CD4-positive, alpha-beta T cell (primary cell): ENCODE measurements at places on chromosomes 3 and 15. TPM values are rescaled to one million over a fixed set of nuclear protein-coding genes. Genes with fewer than 3 reads are reported as not detected.

The SH2D7 gene
- total RNA-seq, result not detected

GRCh38 chr15:38826880-38827279, 262.3 kb upstream of the RASGRP1 start:
- H3K4me3 ChIP-seq, result no peak overlapping the region
- H3K36me3 ChIP-seq, result no peaks in the 10 kb centered on the region
- H3K4me1 ChIP-seq, result no peaks in the 10 kb centered on the region
- DNase-seq, result no peak
- H3K27me3 ChIP-seq, result no peaks in the 10 kb centered on the region
- no peak overlapping the region for H3K27ac ChIP-seq

The TRA2B gene
- 585 TPM for total RNA-seq

- no peaks in the 10 kb centered on the region for H3K27me3 ChIP-seq
- no peak overlapping the region for H3K4me3 ChIP-seq
- no peak overlapping the region for H3K27ac ChIP-seq
- H3K4me1 ChIP-seq, result no peaks in the 10 kb centered on the region
Measured at GRCh38 chr3:135809021-135809634, 156.4 kb upstream of the PPP2R3A start.

DNA sequence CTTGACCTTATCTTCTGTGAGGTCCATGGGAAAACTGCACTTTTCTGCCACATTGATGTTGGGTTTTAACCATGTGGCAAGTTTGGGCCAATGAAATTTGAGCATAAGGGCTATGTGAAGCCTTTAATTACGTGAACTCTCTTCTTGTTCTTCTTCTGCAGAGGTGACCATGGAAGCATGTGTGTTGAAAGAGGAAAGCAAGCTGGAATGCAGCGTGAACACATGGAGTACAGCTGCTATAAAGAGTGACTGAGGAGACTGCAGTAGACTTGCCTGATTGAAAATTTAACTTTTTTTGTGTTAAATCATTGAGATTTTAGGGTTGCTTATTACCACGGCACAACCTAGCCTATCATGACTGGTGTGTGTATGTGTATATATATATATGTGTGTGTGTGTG, 347.3 kb downstream of the ZIC1 start:
- no peak overlapping the region for H3K4me3 ChIP-seq
- no peaks in the 10 kb centered on the region for H3K36me3 ChIP-seq
- no peaks in the 10 kb centered on the region for H3K4me1 ChIP-seq
- DNase-seq, result no peak

The SNTN gene
- not detected for total RNA-seq

The GOLGA8S gene
- 0.14 TPM for total RNA-seq

The SEMA3G gene
- 0.34 TPM for total RNA-seq

The OR4M2 gene
- total RNA-seq, result not detected

DNA sequence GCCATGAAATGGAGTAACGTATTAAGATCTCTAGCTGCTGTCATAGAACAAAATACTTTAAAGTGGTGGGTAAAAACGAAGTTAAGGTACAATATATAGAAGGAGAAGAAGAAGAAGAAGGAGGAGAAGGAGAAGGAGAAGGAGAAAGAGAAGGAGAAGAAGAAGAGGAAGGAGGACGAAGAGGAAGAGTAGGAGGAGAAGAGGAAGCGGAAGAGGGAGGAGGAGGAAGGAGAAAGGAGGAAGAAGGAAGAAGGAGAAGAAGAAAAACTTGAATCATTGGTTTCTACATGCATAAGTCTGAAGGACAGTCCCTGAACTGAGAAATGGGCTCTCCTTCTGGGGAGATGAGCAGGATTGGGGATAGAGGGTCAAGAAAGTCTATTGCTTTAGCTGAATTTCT, 22.4 kb downstream of the WWTR1 start:
- H3K4me1 ChIP-seq, result no peaks in the 10 kb centered on the region
- no peak for DNase-seq
- H3K27ac ChIP-seq, result no peak overlapping the region

The RBP2 gene
- total RNA-seq, result not detected

DNA sequence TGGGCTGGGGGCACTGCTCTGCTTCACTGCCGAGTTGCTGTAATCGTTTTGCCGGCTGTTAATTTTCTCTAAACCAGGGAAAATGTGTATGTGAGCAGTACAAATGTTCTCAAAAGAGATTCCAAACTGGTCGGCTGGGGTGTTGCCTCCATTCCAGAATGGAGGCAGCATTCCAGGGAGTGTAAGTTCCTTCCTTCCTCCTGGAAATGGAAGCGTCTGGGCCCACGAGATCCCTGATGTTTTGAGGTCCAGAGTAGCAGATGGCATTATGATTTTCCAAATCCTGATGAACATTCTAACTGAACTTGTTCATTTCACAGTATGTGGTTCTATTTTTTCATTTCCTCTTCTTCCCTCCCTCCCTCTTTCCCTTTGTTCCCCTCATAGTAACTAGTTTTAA, 64.4 kb upstream of the SKOR1 start:
- no peaks in the 10 kb centered on the region for H3K27me3 ChIP-seq
- H3K4me1 ChIP-seq, result peaks cover 33% of the 10 kb centered on the region
- H3K27ac ChIP-seq, result no peak overlapping the region
- no peak for DNase-seq
- H3K36me3 ChIP-seq, result peaks cover 4% of the 10 kb centered on the region

The GRK7 gene
- 0.19 TPM for total RNA-seq

The GALNT15 gene
- not detected for total RNA-seq

The ECE2 gene
- total RNA-seq, result not detected

- no peaks in the 10 kb centered on the region for H3K4me1 ChIP-seq
- H3K27me3 ChIP-seq, result no peaks in the 10 kb centered on the region
- H3K27ac ChIP-seq, result no peak overlapping the region
- no peak overlapping the region for H3K4me3 ChIP-seq
Measured at GRCh38 chr3:34109846-34110245, 311.4 kb downstream of the PDCD6IP start.

The SLCO2A1 gene
- total RNA-seq, result not detected

The MST1R gene
- total RNA-seq, result 0.55 TPM

The LMOD3 gene
- total RNA-seq, result not detected

The ADAMTS9 gene
- total RNA-seq, result not detected

DNA sequence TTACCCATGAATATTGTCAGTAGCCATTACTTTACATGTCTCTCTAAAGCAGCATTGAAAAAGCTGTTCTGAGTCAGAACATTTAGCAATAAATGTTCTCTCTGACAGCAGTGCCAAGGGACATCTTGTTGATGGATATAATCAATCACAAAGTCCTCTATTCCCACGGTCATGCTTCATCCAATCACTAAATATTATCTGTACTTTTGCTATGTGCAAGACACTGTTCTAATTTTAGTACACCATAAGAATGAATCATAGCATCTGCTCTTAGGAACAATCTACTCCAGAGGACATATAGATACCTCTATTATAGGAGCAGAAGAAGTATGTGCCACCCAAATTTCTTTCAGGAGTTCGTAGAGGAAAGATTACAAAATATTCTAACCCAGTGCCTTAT, 142.5 kb upstream of the MBNL1 start:
- no peaks in the 10 kb centered on the region for H3K27me3 ChIP-seq
- H3K4me1 ChIP-seq, result no peaks in the 10 kb centered on the region
- no peaks in the 10 kb centered on the region for H3K36me3 ChIP-seq
- no peak overlapping the region for H3K27ac ChIP-seq
- H3K4me3 ChIP-seq, result no peak overlapping the region

- no peak overlapping the region for H3K4me3 ChIP-seq
- no peak for DNase-seq
- H3K4me1 ChIP-seq, result no peaks in the 10 kb centered on the region
Measured at GRCh38 chr3:184845819-184846218, 33.9 kb downstream of the VPS8 start.

DNA sequence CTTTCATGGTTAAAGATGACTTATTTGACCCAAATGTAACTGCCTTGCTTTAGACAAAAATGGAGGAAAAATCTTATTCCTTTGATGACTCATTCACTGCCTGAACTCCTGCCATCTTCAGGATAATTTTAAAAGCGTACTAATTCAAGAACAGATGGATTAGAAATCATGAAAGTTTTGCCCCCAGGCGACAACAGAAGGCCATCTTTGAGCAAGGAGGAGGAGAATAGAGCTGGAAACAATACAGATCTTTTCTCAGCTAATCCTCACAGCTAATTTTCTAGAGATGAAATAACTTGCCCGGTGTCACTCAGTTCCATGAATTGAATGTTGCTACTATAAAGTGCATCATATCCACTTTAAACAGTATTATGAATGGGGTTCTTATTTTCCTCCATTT, 324.7 kb upstream of the RARB start:
- no peak overlapping the region for H3K27ac ChIP-seq
- H3K36me3 ChIP-seq, result no peaks in the 10 kb centered on the region
- no peaks in the 10 kb centered on the region for H3K27me3 ChIP-seq
- DNase-seq, result no peak
- H3K4me3 ChIP-seq, result no peak overlapping the region

The ROPN1 gene
- not detected for total RNA-seq

- no peaks in the 10 kb centered on the region for H3K36me3 ChIP-seq
- H3K4me1 ChIP-seq, result peaks cover 40% of the 10 kb centered on the region
- H3K27me3 ChIP-seq, result no peaks in the 10 kb centered on the region
- DNase-seq, result no peak
- no peak overlapping the region for H3K4me3 ChIP-seq
Measured at GRCh38 chr3:43759297-43759782, 68.6 kb downstream of the ABHD5 start.

The RTP1 gene
- total RNA-seq, result not detected

DNA sequence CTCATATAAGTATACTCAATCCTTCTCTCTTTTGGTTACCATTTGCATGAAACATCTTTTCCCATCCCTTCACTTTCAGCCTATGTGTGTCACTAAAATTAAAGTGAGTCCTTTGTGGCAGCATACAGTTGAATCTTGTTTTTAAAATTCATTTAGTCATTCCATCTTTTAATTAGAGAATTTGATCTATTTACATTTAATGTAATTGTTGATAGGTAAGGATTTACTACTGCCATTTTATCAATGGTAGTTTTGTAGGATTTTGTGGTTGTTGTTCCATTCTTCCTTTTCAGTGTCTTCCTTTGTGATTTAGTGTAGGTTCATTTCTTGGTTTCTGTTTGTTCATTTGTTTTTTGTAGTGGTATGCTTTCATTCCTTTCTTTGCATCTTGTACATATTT, 191.9 kb upstream of the CTNNB1 start:
- DNase-seq, result no peak
- H3K36me3 ChIP-seq, result no peaks in the 10 kb centered on the region
- no peak overlapping the region for H3K4me3 ChIP-seq
- no peak overlapping the region for H3K27ac ChIP-seq
- H3K27me3 ChIP-seq, result no peaks in the 10 kb centered on the region

The CDHR4 gene
- total RNA-seq, result not detected

- H3K27me3 ChIP-seq, result no peaks in the 10 kb centered on the region
- no peaks in the 10 kb centered on the region for H3K4me1 ChIP-seq
- no peak for DNase-seq
- no peaks in the 10 kb centered on the region for H3K36me3 ChIP-seq
- H3K27ac ChIP-seq, result no peak overlapping the region
- H3K4me3 ChIP-seq, result no peak overlapping the region
Measured at GRCh38 chr15:48573780-48574179, 71.7 kb downstream of the FBN1 start.

The TM4SF4 gene
- total RNA-seq, result not detected

DNA sequence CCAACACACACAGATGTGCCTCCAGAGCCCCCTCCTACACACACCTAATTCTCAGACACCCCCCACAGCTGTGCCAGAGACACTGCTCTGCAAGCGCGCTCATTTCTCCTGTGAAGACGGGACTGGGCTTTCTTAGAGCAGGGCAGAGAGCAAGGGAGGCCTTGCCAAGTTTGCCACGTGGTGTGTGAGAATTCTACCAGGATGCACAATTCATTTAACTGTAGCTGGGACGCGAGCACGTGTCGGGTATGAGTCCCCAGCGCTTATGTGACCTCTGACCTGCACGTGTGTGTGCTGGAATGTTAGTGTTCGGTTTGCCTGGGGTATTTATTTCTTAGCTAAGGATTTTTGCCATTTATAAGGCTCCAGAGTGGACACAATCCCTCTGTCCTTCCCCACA, 37.0 kb downstream of the FEM1B start:
- H3K4me1 ChIP-seq, result no peaks in the 10 kb centered on the region
- no peak overlapping the region for H3K27ac ChIP-seq
- H3K27me3 ChIP-seq, result no peaks in the 10 kb centered on the region
- H3K36me3 ChIP-seq, result no peaks in the 10 kb centered on the region
- no peak for DNase-seq

DNA sequence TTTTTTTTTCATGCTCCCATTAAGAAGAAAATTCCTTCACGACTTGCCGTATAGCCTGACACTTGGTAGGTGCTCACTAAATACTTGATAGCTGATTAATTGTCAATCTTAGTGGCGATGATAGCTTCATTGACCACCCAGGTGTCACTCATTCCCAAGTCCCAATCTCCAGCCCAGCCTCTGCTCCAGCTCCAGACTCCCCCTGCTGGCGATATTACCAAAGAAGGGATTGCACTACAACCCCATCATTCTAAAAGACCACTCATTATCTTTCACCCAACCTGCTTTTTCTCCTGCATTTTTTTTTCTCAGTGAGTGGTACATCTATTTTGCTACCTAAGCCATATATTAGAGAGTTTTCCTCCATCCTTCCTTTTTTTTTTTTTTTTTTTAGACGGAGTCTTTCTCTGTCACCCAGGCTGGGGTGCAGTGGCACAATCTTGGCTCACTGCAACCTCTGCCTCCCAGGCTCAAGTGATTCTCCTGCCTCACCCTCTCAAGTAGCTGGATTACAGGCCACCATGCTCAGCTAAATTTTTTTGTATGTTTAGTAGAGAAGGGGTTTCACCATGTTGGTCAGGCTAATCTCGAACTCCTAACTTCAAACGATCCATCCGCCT, 19.5 kb upstream of the COMMD2 start:
- no peaks in the 10 kb centered on the region for H3K4me1 ChIP-seq
- H3K27ac ChIP-seq, result no peak overlapping the region
- H3K4me3 ChIP-seq, result no peak overlapping the region
- DNase-seq, result no peak
- H3K36me3 ChIP-seq, result no peaks in the 10 kb centered on the region

GRCh38 chr3:122916084-122916483, 111.5 kb downstream of the SEMA5B start:
- no peak overlapping the region for H3K27ac ChIP-seq
- peaks cover 2% of the 10 kb centered on the region for H3K4me1 ChIP-seq
- H3K36me3 ChIP-seq, result no peaks in the 10 kb centered on the region
- no peak for DNase-seq
- H3K4me3 ChIP-seq, result no peak overlapping the region
- peaks cover 13% of the 10 kb centered on the region for H3K27me3 ChIP-seq

DNA sequence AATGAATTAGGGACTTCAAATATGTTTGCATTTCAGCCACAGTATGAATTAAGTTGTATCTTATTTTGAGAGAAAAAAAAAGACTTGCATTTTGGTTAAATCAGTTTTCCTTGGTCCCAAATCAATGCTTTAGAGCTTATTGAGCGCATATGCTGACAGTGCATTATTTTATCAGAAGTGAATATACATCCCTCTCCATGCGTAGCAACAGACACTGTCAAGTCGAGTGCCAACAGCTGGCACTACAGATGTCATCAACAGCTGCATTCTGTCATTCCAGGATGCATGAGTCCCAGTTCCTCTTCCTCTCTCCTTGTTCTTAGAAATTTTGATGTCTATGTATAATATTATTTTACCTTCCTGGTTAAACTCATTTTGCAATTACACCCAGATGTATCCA, 156.1 kb upstream of the FOXB1 start:
- H3K4me3 ChIP-seq, result no peak overlapping the region
- H3K27ac ChIP-seq, result no peak overlapping the region
- no peak for DNase-seq
- no peaks in the 10 kb centered on the region for H3K27me3 ChIP-seq
- no peaks in the 10 kb centered on the region for H3K4me1 ChIP-seq
